Mesendoderm (in vitro differentiated cells): ENCODE measurements at places on chromosomes 16 and 17.

DNA sequence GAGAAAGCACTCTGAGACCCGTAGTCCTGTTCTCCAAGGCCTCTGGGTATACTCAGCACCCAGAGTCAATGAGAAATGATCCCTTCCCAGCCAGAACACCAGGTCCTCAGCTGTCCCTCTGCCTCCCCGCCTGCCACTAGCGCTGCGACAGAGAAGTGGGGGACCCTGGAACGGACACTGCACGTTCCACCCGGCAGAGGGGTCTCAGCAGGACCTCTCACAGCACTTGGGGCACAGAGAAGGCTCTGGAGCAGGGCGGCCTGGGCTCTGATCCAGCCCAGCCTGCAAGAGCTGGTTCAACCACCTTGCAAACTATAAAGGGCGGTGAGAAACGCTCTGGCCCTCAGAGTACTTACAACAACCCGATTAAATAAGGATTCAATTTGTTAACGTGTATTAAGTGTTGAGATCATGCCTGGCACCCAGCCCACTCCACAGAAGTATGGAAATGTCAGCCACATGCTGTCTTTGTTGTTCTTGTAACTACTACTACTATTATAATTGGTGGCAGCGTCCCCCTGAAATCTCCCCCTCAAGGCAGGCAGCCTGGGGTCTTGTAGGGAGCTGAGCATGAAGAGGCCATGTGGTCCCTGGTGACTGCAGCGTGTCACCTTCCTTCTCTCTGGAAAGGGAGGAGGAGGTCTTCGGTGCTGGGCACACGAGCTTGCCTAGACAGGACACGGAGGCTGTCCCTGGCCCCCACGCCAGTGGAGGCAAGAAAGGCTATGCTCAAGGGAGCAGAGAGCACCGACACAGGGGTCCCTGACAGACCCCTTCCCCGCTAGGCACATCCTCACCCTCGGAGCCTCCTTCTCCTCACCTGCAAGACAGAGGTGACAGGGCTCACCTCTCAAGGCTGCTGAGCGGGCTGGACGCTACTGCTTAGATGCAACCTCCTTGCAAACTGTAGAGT lies 2.4 kb downstream of the OSGIN1 start:
- no peaks in the 10 kb centered on the region for H3K27me3 ChIP-seq
- no peak overlapping the region for H3K27ac ChIP-seq
- no peak overlapping the region for H3K4me3 ChIP-seq

DNA sequence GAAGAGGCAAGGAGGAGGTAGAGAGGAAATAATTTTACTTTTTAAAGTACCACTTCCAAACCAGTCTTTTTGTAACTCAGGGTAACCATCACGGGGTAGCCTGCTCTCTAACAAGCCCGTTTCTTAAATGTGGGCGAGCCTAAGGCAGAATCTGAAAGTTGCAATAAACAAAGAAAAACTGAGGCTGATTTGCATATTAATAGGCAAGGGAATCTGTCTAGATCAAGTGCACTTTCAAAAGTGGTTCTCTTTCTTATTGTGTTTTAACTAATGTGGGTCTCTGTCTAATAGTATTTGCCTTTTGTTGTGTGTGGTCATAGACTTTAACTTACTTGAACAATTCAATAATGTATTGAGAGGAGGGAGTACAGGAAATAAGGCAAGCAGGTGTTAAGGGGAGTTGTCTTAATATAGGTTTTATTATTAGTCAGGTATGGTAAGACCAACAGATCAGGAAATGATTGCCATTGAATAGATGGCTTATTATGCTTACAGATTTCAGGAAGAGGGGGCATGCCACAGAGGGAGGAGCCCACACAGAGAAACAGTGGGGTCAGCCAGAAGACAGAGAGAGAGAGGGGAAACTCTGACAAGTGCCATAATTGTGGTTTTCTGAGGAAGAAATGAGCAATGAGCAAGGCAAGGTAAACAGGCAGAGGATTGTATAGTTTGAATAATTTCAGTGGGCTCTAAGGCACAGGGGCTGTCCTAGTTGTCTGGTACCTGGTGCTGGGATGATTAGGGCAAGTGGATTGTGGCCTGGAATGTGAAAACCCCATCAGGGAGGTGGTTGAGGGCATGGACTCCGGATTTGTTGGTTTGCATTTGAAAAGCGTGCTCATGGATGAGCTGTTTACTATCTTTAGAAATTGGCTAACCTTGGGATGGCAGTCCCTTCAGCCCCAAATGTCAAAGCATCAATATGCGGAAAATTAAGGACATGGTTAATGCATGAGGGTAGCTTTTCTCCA lies 237.2 kb downstream of the TOX3 start:
- no peak overlapping the region for H3K27ac ChIP-seq
- no peak overlapping the region for H3K4me3 ChIP-seq
- no peaks in the 10 kb centered on the region for H3K4me1 ChIP-seq
- H3K27me3 ChIP-seq = no peaks in the 10 kb centered on the region

DNA sequence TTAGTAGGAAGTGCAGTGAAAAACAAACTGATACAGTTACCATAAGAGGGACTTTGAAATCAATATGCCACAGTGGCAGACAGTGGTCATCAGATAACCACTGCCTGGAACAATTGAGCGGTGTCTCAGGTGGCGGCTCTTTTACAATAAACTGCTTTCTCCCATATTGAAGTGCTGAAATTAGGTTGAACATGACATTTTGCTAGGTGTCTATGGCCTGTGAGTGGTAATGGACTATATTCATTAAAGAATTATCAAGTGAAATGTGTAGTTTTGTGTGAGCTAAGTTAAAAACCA lies 214.7 kb downstream of the RPTOR start:
- DNase-seq = no peak
- no peak overlapping the region for H3K4me3 ChIP-seq

- H3K27ac ChIP-seq = no peak overlapping the region
- no peaks in the 10 kb centered on the region for H3K36me3 ChIP-seq
- no peaks in the 10 kb centered on the region for H3K4me1 ChIP-seq
- DNase-seq = no peak
These were observed 2402.8 kb downstream of the TP53TG3F start for GRCh38 chr16:35862242-35862641.

DNA sequence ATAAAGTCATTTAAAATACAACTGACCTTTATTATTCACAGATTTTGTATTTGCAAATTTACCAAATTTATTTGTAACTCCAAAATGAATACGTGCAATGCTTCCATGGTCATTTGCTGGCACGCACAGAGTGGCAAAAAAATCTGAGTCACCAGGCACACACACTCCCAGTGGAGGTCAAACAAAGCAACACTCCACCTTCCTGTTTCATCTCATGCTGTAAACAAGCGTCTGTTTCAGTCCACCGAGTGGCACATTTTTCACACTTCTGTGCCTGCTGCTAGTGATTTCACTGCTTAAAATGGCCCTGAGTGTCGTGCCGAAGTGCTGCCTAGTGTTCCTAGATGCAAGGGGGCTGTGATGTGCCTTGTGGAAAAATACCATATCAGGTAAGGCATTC lies 17.8 kb upstream of the ITGAE start:
- H3K4me3 ChIP-seq = no peak overlapping the region
- H3K27ac ChIP-seq = no peak overlapping the region
- H3K36me3 ChIP-seq = peaks cover 11% of the 10 kb centered on the region
